NAMALWA (cell line): ENCODE measurements at places on chromosomes 13 and 19.

- DNase-seq: no peak
These were observed at the start of gene IGLON5 for GRCh38 chr19:51311351-51312257. Gene IGLON5, plus strand, starts transcription at chr19:51311644. Its CDS starts 204 bp downstream, at chr19:51311848.

DNA sequence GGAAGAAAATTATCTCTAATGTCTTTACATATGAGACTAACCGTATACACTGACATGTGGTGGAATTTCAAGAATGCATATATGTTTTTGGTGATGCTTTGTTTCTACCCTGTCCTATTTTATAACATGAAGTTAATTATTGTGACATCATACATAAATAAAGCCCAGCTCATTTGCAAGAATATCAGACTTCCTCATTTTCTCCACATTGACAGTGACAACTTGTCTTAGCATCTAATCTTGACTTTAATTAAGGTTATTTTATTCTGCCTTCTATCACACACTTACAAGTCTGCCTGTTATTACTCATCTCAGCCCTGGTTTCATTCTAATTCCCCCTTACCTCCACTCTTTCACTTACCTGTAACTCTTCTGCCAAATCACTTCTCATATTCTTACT lies 140.6 kb upstream of the STARD13 start:
- DNase-seq: no peak

- no peak for DNase-seq
These were observed 76.6 kb downstream of the SERP2 start for GRCh38 chr13:44449999-44450821.

DNA sequence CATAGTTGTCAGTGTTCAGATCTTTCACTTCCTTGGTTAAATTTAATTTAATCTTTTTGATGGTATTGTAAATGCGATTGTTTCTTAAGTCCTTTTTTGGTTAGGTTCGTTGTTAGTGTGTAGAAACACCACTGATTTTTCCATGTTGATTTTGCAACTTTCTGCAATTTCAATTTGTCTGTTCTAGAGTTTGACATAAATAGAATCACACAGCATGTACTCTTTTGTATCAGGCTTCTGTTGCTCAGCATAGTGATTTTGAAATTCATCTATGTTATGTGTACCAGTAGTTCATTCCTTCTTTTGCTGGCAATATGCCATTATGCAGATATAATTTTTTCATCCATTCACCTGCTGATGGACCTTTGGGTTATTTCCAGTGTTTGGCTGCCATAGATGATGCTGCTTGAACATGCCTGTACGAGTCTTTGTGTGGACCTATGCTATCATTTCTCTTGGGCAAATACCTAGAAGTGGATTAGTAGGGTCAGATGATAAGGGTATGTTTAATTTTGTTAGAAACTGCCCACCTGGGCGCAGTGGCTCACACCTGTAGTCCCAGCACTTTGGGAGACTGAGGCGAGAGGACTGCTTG lies 33.1 kb downstream of the BICRA start:
- DNase-seq: no peak

GRCh38 chr19:18814063-18814462 lies 17.7 kb upstream of the UPF1 start:
- no peak for DNase-seq

DNA sequence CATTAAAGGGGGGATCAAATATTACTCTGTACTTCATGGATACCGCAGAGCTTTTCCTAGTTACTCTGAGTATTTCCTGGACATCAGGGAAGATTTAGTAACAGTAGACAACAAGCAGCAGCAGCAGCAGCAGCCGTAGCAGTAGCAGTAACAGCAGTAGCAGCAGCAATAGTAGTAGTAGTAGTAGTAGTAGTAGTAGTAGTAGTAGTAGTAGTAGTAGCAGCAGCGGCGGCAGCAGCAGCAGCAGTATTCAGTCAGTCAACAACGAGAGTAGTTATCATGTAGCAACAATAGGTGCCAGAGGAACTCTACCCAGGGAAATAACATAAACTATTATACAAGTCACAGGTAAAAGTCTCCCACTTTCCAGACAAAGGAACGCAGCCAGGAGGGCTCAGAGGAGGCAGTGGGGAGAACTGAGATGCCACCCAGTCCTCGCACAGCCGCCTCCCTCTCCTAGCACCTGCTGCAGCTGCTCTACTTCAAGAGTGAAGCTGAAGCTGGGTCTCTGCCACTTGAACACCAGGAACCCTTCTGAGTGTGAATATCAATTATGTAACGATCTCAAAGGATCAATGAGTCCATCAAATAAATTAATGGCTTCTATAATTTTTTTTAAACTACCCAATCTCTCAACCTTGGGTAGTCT lies 1.3 kb upstream of the DOCK9 start:
- no peak for DNase-seq

- DNase-seq: peak; percentile 70
These were observed 25.9 kb downstream of the MPND start for GRCh38 chr19:4369109-4369887.

DNA sequence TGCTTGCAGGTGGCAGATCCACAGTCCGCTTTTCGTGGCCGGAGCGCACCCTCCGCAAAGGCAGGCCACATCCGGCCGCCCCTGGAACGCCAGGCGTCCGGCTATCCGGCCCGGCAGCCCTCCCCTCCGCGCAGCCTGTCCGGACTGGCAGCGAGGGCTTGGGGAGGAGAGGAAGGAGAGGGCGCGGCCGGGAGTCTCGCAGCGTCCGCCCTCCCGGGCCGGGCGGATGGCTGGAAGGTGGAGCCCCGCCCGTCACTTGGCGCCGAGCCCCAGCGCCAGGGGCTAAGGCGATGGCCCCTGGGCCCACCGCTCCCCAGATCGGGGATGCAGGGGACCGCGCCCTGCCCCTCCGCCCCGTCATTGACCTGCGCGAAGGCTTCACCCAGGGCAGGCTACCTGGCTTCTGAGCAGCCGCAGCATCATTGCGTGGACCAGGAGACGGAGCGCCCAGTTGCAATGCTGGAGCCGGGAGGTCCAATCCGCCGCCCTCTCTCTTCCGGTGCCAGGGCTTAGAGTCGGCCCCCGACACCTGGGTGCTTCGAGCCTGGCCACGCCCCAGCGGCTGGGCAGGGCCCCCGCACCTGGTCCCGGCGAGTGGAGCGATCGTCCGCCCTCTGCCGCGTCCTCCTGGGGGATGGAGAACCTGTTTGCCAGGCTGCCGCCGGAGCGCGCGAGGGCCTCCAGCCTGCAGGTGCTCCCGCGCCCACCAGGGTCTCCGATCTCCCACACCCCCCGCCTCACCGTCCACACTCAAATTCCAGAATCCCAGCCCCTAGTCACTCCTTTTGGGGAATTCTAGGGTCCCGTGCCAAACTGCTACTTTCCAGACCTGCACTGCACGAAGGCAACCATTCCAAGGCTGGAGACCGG lies at the start of gene FUT1:
FUT1 (minus strand) TSS at position 146 of the 870 bp plus-strand sequence. CDS start 1,360 bp downstream, outside the sequence.
- DNase-seq: peak; percentile 51

- peak; percentile 97 for DNase-seq
These were observed at the start of gene LIG4 for GRCh38 chr13:108215436-108215835. Gene LIG4, minus strand, starts transcription at chr13:108215536. Its CDS starts 4,268 bp downstream, at chr13:108211268.

GRCh38 chr19:42204664-42205063 lies 12.8 kb downstream of the DEDD2 start:
- no peak for DNase-seq
